ENCODE measurements at places on chromosomes 12 and 14.

DNA sequence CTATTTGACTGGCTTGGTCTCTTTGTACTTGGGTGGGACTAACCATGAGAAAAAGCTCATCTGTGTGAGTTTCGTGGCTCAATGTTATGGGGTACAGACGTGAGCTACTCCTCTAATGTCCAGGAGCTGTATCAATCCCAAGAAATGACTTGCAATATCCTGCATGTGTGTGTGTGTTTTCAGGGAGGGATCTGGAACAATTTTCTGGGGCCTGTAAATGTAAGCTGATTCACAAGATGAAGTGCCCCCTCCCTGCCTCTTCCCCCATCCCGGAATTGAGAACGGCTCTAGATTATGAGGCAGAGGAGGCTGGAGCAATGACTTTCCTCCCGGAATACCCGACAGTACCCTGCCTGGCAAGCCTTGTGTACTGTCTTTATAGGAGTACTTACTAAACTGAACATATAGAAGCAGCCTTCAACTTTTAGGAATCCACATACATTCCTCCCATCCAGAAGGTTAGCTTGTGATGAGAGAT is 53.9 kb downstream of the TMX1 start:
- DNase-seq: no peak

- no peak for DNase-seq
These were observed 1022.0 kb upstream of the TMEM132C start for GRCh38 chr12:127245009-127245408.

GRCh38 chr12:14961466-14962152 is at the start of gene ARHGDIB:
TSS of gene ARHGDIB (minus strand) at chr12:14961601. CDS start at chr12:14950712, 10,889 bp downstream.
- DNase-seq: no peak

GRCh38 chr12:131799828-131800593 is 28.2 kb upstream of the MMP17 start:
- no peak for DNase-seq

DNA sequence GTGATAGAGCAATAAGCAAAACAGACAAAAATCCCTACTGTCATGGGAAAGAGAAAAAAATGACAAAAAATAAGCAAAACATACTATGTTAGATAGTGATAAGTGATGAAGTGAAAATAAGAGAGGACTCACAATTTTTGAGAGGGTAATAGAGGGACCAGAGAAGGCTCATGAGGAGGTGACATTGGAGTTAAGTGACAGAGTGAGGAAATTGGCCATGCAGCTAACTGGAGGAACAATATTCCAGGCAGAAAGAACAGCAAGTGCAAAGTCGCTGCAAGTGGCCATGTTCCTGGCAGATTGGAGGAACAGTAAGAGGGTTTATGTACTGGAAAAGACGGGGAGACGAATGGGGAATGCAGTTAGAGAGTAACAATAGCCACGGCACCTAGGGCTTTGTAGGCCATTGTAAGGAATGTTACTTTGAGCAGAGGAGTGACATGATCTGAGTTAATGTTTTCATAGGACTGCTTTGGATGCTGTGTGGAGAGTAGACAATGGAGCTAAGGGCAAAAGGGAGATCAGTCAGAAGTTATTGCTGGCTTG is 1.4 kb upstream of the SAV1 start:
- no peak for DNase-seq

GRCh38 chr12:12823300-12823699 is 10.2 kb downstream of the DDX47 start:
- DNase-seq: no peak

GRCh38 chr12:11209113-11209512 is 22.4 kb upstream of the TAS2R42 start:
- no peak for DNase-seq

GRCh38 chr14:55500708-55501107 is 60.3 kb upstream of the TBPL2 start:
- DNase-seq: no peak

DNA sequence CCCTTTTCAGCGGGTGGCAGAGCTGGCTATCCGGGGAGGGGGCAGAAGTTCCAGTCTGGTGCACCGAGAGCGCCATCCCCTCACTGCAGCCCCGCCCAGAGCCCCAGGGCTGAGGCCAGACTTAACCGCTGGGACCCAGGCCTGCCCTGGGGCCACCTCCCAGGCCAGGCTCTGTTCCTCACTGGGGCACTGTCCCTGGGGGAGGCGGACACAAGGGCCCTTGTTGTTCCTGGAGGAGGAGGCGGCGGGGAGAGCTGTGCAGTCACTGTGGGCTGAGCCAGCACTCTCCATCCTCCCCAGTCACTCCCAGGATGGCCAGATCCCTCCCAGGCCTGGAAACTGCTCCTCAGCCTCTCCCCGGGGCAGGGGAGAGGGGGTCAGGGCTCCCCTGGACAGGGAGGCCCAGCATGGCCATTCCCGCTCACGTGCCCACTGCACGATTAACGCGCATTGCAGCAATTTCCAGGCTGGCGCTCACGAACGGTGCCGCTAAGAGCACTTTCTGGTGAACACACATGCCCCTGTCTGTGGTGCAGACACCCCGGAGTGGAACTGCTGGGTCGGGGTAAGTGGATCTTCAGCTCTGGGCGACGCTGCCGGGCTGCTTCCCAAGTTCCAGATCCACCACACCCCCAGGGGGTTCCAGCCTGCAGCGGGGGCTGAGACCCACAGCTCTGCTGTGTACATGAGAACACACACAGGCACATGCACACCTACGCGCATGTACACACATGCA is 89.8 kb upstream of the SFSWAP start:
- no peak for DNase-seq

- no peak for DNase-seq
These were observed 234.0 kb downstream of the SPTSSA start for GRCh38 chr14:34227834-34228649.

- peak; percentile 33 for DNase-seq
These were observed at the start of gene ITPK1 for GRCh38 chr14:93115821-93116675. TSS of gene ITPK1 (minus strand) at chr14:93115925. CDS start at chr14:93115163, 762 bp downstream.

DNA sequence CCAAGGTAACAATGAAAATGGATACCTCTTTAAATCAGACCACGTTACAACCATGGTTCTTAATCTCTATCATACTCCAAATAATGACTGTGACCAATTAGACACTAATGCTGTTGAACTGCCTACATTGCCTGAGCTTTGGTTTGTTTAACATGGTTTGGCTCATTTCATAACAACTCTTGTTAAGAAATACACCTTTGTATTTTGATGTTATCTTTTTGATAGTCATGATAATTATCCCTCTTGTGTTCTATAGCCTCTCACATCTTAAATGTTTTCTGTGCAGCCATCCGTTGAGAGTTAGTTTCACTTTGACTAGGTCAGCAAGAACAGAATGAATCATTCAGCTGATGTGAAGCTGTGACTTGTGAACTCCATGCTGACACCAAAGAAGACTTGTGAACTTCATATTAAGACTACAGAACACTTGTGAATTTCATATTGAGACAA is 75.5 kb upstream of the RERGL start:
- DNase-seq: no peak

GRCh38 chr12:50467439-50467838 is 37.3 kb upstream of the DIP2B start:
- DNase-seq: no peak

GRCh38 chr14:102150744-102151143 is 11.0 kb downstream of the WDR20 start:
- DNase-seq: no peak

DNA sequence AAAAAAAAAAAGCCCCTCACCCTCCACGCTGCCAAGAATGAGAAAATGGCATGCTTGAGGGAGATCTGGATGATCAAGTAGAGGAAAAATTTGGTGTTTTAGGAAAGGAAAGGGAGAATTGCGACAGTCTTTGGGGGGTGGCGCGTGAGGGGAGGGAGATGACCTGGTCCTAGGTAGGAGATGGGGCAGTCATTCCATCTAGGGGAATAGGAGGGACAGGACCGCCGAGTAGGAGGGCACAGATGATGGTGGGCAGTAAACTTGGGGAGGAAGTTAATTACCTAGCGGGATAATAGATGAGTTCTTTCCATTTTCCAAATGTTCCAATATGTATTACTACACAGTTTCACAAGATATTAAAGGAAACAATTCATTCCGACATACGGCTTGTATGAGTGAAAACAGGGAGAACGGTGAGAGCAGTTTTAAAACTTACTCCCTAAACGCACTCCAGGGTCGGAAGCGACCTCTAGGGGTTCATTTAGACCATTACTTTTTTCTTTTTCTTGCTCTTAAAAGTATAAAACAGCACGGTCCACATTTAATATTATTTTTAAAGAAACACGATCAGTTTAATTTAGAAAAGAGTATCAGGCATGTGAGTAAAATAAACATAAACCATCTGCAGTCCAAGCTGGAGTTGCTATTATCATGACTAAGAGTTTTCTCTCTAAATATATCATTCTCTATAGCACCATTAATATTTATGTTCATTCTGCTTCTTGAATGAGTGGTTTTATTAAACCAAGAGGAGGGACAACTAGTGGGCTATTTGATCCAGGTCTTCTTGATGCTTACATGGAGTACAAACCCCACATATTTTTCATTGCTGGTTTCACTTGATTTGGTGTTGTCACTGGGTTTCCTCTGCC is 3.0 kb upstream of the FNTB start:
- DNase-seq: peak; percentile 45

- no peak for DNase-seq
These were observed 132.1 kb downstream of the DICER1 start for GRCh38 chr14:95025218-95025617.

DNA sequence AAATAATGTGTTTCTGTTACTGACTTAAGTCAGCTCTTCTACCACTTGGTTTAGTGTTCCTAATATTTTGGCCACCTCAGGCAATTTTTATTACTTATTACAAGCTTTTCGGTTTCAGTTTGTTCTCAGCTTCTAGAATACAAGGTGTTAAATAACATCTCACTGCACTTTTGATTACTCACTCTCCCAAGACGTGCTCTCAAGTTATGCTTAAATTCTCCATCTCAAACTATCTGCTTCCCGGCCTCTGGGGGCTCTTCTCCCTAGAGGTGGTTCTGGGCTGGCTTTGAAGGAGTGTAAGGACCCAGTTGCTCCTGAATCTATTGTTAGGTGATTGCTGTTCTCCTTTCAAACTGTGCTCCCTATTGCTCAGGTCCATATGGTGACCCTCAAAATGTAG is 193.9 kb upstream of the DDHD1 start:
- no peak for DNase-seq

- DNase-seq: no peak
These were observed 18.6 kb upstream of the PTGR2 start for GRCh38 chr14:73833034-73833433.

- no peak for DNase-seq
These were observed 953 bp upstream of the DCAF5 start for GRCh38 chr14:69153873-69154270.

- DNase-seq: no peak
These were observed 6.3 kb downstream of the MSI1 start for GRCh38 chr12:120362516-120363273.

DNA sequence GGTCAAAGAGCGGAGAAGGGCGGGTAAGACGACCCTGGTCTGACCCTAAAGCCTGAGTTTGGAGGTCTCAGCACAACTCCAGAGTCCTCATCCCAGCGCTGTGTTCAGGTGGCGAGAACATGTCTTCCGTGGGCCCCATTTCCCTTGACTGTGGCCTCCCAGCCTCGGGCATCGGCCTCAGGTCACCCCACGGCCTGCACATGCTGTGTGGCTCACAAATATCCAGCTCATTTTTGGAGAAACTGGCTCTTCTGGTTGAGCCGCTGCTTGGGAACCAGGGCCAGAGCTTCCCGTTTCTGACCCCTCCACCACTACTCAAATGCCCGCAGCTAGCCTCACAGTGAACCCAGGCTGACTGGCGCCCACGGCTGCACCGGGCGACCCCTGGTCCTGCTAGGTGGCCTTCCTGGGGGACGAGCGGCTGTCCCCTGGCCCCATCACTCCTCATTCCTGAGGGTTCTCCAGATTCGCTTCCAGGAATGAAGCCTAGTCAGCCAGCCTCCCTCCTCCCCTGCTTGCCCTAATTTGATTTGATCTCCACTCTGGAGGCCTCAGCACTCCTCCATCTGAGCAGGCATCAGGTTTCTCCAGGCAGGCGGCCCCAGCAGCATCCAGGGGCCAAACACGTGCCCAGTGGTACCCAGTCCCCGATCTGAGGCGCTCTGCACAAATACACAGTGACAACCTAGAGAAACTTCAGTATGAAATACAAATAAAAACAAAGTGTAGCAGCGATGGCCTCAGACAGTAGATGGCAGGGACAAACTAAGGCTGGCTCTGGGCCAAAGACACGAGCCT is 4.7 kb downstream of the P2RX2 start:
- no peak for DNase-seq

DNA sequence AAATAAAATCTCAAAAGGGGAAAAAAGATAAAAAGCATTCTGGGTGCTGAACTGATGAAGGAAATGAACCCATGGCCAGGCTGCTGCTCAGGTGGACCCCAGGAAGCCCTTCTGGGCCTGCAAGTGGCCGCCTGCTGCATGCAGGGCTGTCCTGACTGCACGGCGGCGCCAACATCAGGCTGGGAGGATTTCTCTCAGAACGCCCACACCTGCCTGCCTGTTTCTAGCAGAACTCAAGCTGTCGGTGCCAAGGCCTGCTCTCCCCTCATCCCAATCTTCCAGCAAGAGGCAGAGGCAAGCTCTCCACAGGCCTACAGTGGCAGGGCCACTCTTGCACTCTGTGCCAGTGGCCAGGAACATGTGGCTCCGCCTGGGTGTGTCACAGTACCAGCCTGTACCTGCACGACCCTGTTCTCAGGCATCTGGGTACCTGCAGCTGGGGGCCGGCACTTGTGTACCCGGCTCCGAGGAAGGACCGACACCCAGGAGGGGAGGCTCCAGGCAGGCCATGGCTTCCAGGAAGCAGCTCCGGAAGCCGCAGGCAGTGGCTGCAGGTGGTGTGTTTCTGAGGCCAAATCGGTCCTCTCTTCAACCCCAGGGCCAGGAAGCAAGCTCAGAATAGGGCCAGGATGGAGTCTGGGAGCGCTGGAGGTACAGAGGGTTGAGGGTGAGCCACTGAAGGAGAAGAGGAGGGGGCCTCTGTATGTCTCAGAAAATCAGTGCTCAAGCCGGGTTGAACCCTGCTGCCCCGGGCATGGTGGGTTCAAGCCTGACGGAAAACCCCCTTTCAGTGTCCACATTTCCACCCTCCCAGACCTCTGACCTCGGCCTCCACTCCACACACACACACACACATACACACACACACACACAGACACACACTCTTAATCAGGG is 2.5 kb upstream of the INF2 start:
- DNase-seq: no peak

DNA sequence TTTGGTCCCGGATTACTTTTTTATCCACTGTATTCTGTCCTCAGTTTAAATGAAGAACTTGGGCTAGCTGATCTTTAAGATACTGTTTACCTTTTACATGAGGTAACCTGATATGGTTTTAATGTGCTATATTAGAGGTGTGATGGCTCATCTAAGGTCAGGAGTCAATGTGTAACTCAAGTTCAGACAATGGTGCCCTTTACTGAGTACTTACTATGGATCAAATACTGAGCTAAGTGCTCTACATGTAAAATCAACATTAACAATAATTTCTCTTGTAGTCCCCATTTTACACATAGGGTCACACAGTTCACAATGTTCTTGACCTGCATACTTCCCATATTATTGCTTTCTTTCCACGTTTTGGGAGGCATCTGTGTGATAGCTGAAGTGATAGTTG is 79.2 kb downstream of the CEP83 start:
- DNase-seq: no peak

GRCh38 chr12:77070382-77070781 is 5.0 kb upstream of the E2F7 start:
- DNase-seq: no peak

All from stromal cell of bone marrow (primary cell).